Activated T-cell treated with anti-CD3 and anti-CD28 coated beads for 4 hours (primary cell): ENCODE measurements at places on chromosomes 3 and 15.

DNA sequence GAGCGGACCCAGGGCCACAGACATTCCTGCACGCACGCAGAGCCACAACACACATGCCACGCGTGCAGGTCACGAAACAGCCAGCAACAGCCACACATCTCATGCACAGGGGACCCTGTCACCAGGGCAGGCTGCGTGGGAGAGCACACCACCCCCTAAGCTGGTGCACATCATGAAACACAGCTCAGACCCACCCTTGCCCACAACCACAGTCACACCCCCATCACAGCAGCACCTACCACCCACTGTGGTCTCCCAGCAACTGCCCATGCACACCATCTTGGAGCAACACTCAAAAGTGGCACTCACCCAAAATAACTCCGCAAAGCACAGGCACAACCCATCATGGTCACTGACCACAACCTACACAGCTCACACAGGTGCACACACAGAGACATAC lies 75.7 kb downstream of the OCA2 start:
- no peak for DNase-seq

- DNase-seq, result no peak
Measured at GRCh38 chr3:11556851-11557644, 86.7 kb downstream of the VGLL4 start.

DNA sequence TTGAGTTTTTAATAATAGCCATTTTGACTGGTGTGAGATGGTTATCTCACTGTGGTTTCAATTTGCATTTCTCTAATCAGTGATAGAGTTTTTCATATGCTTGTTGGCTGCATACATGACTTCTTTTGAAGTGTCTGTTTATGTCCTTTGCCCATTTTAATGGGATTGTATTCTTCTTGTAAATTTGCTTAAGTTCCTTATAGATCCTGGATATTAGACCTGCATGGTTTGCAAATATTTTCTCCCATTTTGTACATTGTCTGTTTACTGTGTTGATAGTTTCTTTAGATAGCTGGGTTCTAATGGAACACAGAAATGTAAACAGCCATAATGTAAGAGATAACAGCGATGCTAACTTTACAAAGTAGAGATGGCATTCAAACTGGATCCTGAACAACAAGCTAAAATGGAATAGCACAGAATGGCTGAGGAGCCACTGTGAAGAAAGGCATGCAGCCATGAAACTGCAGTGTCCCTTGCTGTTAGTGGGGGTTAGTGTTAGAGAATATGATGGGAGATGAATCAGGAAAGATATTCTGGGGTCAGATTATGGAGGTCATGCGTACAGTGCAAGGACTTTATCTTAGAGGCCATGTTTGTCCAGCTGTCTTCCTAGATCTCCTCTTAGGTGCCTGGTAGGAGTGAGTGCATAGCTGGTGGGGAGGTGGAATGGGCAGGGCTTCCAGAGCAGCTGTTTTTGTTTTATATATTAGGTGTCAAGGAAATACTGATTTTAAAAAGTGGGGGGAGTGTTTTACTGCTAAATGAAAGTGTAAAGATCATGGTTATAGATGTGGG lies 48.1 kb downstream of the BBS4 start:
- no peak for DNase-seq

DNA sequence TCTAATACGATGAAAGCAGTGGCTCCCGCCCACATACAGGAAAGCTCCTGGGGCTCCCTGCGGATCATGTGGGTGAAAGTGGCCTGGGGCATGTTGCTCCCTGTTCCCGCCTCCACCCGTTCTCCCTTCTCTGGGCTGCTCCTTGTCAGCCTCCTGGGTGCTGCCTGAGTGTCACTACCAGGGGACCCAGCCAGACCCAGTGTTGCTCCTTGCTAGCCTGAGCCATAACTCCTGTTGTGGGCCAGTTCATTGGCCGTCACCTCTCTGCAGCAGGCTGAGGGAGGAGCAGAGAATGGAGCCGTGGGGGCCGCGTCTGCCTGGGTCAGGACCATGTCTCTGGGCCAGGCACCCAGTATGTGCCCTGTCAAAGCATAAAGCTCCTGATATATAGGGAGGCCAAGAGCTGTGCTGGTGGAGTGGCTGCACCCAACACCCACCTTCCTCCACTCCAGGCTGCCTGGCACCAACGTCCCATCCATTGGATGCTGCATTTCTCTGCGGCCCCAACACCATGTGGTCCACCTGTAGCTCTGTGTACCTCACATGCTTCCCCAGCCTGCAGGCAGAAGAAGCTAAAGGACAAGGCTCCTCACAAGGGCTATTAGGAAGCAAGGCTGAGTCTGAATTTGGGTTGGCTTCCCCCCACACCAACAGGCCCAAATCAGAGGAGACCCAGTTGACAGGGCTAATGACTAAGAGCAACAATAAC lies 40.5 kb downstream of the KLF13 start:
- no peak for DNase-seq

GRCh38 chr15:34001536-34001935 lies 33.2 kb downstream of the CHRM5 start:
- DNase-seq, result no peak

GRCh38 chr15:88255484-88256278 lies 858 bp downstream of the NTRK3 start:
- no peak for DNase-seq

- no peak for DNase-seq
Measured at GRCh38 chr3:69391554-69391953, 5.7 kb upstream of the FRMD4B start.

GRCh38 chr3:176351408-176351807 lies 845.9 kb downstream of the TBL1XR1 start:
- DNase-seq, result no peak

GRCh38 chr15:38904298-38904697 lies 339.7 kb upstream of the RASGRP1 start:
- DNase-seq, result no peak

GRCh38 chr3:49877716-49878115 lies 8.0 kb upstream of the CAMKV start:
- no peak for DNase-seq

GRCh38 chr15:65311760-65312159 lies 7.3 kb downstream of the RNU5B-1 start:
- DNase-seq, result no peak

- no peak for DNase-seq
Measured at GRCh38 chr3:108953210-108953609, 469 bp downstream of the GUCA1C start.
